GM04504 (cell line): ENCODE measurements at places on chromosomes 3 and 15.

DNA sequence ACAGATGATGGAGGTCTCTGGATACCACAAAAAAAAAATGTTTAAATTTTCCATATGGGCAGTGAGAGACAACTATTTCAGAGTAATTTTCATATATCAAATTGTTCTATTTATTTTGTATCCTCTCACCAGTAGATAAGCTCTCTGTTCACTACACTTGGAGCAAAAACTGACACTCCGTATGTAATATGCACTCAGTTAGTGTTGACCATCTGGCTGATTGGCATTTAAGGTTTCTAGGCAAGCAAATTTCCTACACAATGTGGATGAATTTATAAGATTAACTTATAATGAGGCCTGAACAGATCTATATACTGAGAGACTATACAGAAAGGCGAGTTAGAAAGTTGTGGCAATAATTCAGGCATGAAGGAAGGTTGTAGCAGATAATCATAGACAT, 836.5 kb upstream of the SEMA6D start:
- no peak for DNase-seq

DNA sequence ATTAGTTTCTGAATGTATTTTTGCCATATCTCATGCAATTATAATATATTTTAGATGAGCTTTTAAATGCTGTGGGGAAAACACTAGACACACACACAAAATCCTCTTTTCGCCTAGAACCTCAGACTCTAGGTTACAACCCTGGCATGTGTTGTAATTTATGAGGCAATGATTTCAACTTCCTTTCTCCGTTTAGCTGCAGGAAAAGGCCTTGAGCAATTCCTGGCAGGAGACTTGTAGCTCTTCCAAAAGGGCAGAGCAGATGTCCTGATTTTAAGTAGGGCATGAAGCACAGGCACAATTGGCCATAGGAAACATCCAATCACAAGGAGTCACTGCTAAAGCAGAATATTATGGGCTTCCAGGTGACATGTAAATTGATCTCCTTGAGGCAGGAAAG, 82.0 kb downstream of the GPR156 start:
- DNase-seq, result peak; percentile 85

- no peak for DNase-seq
Measured at GRCh38 chr3:123520656-123521055, 64.2 kb downstream of the HACD2 start.

GRCh38 chr3:36650271-36650671, 114.1 kb downstream of the DCLK3 start:
- DNase-seq, result no peak

DNA sequence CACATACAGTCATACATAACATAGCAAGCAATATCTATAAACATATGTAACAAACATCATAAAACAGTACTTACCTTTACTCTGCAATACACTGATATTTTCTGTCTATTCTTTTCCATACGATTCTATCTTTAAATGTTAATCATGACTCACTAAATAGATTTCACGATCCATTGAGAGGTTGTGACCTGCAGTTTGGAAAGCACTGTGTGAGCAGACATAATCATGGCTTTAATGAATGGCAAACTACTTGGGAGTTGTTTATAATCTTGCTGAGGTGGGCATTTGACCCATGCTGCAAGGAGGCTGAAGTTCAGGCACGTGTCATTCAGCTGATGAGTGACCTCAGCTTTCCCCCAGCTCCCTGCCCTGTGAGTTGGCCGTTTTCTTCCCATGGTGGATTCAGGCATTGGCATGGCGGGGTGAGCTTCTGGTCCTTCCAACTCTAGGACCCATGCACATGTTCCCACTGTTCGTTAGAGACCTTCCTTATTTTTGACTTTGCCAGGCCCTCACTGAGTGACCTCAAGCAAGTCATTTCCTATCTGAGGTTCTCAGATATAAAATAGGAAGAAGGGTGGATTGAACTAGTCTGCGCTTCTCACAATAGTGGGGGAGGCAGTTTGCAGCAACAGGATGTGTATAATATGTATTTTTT, 41.7 kb downstream of the PAQR5 start:
- DNase-seq, result no peak

DNA sequence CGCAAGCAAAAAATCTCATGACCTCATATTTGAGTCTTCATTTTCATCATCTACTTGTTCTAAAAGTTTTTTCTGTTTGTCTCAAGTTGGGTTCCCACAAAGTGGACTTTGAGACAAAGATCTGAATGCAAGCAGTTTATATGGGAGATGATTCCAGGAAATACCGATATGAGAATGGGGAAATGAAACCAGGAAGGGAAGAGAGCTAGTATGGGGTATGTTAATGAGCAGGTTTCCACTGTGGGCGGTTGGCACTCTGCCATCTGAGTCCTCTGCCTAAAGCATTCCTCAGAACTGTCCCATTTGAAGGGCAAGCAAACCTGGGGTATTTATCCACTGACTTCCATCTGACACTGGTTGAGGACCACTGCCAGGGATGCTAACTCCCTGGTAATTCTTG, 8.8 kb downstream of the ADPRH start:
- DNase-seq, result no peak

- DNase-seq, result no peak
Measured at GRCh38 chr3:64216274-64217147, 8.8 kb downstream of the PRICKLE2 start.

GRCh38 chr3:186472456-186473008, 71.6 kb downstream of the CRYGS start:
- peak; percentile 20 for DNase-seq
